ENCODE measurements at places on chromosomes 4 and X. TPM values are rescaled to one million over a fixed set of nuclear protein-coding genes. Genes with fewer than 3 reads are reported as not detected.

The GPC3 gene
- total RNA-seq: 0.81 TPM

DNA sequence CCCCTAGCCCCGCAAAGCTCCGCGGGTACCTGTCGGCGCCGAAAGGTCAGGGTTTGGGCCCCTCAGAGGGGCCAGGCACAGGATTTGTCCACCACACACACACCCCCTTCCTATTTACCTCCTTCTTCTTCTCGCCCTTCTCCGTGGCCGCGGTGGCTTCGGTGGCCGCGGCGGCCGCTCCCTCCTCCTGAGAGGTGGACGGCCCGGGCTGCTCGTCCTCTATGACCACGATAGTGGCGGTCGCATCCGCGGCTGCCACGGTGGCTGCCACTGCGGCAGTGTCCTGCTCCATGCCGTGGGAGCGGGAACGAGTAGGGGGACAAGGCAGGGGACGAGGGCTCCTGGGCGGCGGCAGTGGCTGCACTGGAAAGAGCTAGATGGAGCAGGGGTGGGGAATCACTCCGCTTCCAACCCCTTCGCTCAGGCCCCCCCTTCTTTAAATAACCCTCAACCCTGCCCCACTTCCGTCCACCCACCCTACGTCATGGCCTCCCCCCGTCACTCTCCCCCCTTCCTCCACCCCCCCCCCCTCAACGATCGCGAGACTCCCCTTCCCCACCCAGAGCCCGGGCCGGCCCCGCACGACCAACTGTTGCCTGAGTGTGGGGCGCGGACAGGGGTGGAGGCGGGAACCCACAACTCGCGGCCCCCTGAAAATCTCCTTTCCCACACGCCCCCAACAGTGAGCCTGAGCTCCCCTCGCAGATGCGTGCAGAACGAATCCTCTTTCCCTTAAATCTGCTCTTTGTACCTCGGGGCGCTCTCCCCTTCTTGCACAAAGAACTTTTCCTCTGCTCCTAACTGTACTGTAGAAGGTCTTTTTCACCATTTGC is at the start of gene SMARCA1:
TSS of gene SMARCA1 (minus strand) at position 412 of the 833 bp plus-strand sequence. CDS start at position 292, 120 bp downstream.
- peak within 1 kb of the TSS; percentile 71 for H3K4me3 ChIP-seq
- peaks cover 29% of the 10 kb centered on the region for H3K27me3 ChIP-seq
- no peak for DNase-seq
- peaks cover 6% of the 10 kb centered on the region for H3K4me1 ChIP-seq

The F11 gene
- not detected for total RNA-seq

The FGD1 gene
- 0.05 TPM for total RNA-seq

The KCNIP4 gene
- total RNA-seq: not detected

- H3K27ac ChIP-seq: no peak overlapping the region
- no peak overlapping the region for H3K4me3 ChIP-seq
Observed at GRCh38 chr4:10816571-10816970, 132.0 kb upstream of the CLNK start.

The OTC gene
- not detected for total RNA-seq

DNA sequence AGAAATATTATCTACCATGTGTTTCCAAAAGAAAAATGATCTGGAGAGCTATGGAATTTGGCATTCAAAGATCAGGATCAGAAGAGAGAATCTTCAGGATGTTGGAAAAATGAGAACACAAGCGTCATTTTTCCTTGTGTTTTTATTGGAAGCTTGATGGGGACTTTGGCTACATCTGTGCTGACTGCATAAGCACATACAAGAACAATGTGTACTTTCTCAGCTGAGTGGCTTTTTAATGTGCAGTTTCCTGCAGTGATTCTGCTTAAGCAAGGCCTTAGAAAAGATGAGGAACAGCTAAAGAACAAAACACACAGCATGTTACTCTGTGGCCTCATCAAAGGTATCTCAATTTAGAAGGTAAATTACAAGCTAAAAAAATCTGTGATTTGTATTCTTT is 1039.9 kb downstream of the GLUD2 start:
- no peak overlapping the region for H3K27ac ChIP-seq
- H3K4me3 ChIP-seq: no peak overlapping the region
- DNase-seq: no peak
- no peaks in the 10 kb centered on the region for H3K36me3 ChIP-seq
- no peaks in the 10 kb centered on the region for H3K4me1 ChIP-seq

DNA sequence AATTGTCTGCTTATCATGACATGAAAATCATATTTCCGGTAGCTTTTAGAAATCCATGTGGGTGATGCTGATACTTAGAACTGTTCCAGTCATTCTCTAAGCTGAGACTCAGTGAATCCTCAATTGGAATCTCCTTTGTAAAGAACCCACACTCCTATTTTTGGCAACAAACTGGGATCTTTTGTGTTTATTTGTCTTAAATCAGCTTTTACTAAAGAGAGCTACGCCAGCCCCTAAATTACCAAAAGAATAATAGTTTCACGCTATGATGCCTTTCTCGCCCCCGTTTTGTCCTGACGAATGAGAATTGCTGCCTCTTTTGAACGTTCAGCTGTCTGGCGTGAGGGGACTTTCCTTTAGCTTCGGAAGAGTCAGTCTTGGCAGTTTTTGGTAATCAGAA is 195.9 kb downstream of the SHOX start:
- no peak for DNase-seq
- H3K27ac ChIP-seq: no peak overlapping the region
- H3K36me3 ChIP-seq: no peaks in the 10 kb centered on the region
- H3K27me3 ChIP-seq: no peaks in the 10 kb centered on the region
- H3K4me1 ChIP-seq: no peaks in the 10 kb centered on the region

GRCh38 chrX:101415180-101416145 is 7.4 kb downstream of the HNRNPH2 start:
- H3K4me3 ChIP-seq: no peak overlapping the region
- no peaks in the 10 kb centered on the region for H3K27me3 ChIP-seq
- H3K27ac ChIP-seq: peak overlapping the region; percentile 50
- DNase-seq: peak; percentile 61

- no peak overlapping the region for H3K4me3 ChIP-seq
- peaks cover 39% of the 10 kb centered on the region for H3K4me1 ChIP-seq
- H3K27ac ChIP-seq: no peak overlapping the region
- peaks cover 25% of the 10 kb centered on the region for H3K27me3 ChIP-seq
- H3K36me3 ChIP-seq: peaks cover 4% of the 10 kb centered on the region
Observed at GRCh38 chr4:140056015-140056414, 98.0 kb downstream of the MAML3 start.

DNA sequence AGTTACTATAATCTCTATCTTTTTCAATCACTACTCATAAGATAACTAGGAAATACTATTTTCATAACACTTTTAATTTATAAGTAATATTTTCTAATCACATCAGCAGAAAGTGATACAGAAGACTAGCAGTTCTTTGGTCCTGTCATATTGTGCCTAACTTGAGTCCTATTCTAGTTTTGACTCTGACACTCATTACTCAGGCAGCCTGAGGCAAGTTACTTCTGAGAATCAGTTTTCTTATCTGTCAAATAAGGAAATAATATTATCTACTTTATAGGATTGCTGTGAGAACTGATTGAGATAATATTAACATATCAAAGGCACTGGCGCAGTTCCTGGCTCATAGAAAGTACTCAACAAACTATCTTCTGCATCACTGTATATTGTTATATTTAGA is 17.8 kb downstream of the PITX2 start:
- no peaks in the 10 kb centered on the region for H3K4me1 ChIP-seq
- H3K27ac ChIP-seq: no peak overlapping the region
- H3K27me3 ChIP-seq: peaks cover 27% of the 10 kb centered on the region

DNA sequence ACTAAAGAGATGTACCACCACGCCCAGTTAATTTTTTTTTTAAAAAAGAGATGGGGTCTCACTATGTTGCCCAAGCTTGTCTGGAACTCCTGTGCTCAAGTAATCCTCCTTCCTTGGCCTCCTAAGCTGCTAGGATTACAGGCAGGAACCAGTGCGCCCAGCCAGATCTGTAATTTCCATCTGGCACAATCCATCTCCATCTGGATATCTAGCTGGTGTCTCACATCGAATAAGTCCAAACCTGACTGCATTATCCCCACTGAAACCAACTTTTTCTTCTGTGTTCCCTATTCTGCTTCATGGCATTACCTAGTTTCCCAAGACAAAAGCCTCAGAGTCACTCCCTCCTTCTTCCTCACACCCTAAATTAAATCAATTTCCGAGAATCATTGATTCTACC is 125.8 kb upstream of the TEX13C start:
- no peaks in the 10 kb centered on the region for H3K36me3 ChIP-seq
- H3K27ac ChIP-seq: no peak overlapping the region
- no peaks in the 10 kb centered on the region for H3K4me1 ChIP-seq
- H3K4me3 ChIP-seq: no peak overlapping the region

The SSX4 gene
- not detected for total RNA-seq

DNA sequence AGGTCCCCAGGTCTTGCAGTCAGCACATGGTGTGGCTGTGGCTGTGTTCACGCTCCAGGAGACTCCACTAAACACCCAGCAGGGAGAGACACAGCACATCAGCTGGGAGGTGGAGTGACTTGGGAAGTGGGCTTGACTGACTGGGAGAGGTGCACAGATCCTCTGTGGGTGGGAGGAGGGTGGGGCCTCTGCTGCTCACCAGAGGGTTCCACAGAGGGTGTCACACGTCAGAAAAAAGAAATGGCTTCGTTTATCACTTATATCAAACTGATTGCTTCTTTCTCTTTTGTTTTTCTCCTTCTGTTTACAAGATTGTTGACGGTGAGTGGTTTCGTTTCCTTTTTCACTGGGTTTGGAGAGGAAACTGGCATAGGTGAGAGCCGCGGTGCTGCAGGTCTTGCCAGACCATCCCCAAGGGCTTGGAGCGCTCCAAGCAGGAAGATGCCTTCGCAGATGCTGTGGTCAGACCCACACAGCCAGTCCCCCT is 24.8 kb upstream of the FAM193A start:
- no peak overlapping the region for H3K4me3 ChIP-seq
- no peaks in the 10 kb centered on the region for H3K27me3 ChIP-seq
- H3K4me1 ChIP-seq: peaks cover 13% of the 10 kb centered on the region
- H3K36me3 ChIP-seq: peaks cover 44% of the 10 kb centered on the region

Measured in activated CD4-positive, alpha-beta T cell treated with anti-CD3 and anti-CD28 coated beads, Interleukin-2, amount 10 ng/mL, durations not matched to agents 7 days and 5 days (primary cell).